ENCODE measurements at places on chromosomes 13 and 19. TPM values are rescaled to one million over a fixed set of nuclear protein-coding genes. Genes with fewer than 3 reads are reported as not detected.

The C3 gene
- 1,298 TPM for total RNA-seq

GRCh38 chr13:97506511-97506910 lies 72.5 kb downstream of the RAP2A start:
- DNase-seq: no peak

The ODAD3 gene
- not detected for total RNA-seq

DNA sequence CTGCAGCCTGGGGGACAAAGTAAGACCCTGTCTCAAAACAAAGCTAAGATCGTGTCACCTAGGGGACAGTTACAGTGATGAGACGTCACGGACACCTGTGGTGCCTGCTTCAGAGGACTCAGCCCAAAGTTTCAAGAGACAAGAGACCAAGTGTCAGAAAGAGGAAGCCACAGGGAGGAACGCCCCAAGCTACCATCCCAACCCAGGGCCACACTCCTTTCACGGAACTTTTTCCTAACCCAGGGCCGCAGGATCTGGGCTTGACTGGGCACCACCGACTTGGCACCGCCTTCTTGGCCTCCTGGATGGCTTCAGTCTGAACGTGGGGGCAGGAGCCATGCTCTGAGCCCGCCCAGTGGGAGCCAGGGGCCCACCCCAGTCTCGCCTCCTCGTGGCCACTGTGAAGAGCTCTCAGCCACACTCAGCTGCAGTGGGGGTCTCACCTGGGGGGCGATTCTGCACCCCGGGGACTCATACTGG lies 8.5 kb downstream of the MOB3A start:
- no peak for DNase-seq

The CERS1 gene
- total RNA-seq: 0.66 TPM

- no peak for DNase-seq
Observed at GRCh38 chr19:53912653-53913052, 3.6 kb downstream of the CACNG7 start.

DNA sequence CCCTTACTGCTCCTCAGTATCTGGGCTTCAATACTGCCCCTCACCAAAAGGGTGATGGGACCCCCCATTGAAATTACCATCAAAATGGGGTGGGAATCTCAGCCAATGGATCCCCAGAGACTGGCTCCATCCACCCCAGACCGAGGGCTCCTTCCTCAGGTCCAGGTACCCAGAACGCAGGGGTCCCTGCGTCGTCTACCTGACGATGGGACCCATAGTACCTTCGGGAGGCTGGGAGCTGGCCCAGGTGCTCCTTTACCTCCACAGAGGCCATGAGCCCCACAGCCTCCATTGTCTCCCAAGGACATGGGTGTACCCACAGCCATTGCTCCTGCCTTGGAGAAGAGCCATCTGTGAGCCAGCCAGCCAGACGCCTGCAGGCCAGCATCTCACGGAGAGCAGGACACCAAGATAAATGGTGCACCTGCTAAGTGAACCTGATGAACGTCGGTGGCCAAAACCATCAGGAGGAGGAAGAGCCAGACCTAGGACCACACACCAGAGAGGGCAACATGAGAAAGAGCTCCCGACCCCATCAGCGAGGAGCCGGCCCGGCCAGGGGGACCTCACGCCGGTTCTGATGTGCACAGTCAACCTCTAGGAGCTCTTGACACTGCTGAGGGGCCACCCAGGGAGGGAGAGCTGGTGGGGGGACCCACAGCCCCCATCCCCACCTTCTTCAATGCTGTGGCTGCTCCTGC lies 156.8 kb upstream of the SOX1 start:
- no peak for DNase-seq

DNA sequence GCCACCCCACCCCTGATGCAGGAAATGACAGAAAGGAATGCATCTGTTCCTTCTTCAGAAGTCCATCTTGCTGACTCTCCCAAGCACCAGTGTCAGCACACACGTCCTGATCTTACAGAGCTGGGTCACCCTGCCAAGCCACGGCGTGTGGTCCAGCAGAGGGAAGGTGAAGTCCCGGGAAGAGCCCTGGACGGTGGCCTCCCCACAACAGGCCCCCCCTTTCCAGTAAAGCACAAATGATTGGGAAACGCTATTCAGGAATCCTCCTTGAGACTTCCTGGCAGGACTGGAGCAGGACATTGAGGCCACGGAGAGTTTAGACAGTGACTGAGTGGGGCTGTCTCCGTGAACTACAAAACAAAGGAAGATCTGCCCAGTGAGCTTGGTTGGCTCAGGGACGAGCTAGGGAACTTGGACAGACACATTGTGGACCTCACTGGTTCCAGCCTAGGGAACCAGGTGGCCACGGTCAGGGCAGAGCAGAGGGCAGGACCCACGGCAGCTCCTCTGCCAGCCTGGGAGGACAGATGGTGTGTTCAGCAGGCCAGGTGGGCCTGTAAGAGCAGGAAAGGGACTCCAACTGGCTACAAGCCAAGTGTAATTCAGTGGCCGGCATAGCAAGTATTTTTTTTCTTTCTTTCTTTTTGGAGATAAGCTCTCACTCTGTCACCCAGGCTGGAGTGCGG lies 41.7 kb downstream of the ELL start:
- DNase-seq: no peak

DNA sequence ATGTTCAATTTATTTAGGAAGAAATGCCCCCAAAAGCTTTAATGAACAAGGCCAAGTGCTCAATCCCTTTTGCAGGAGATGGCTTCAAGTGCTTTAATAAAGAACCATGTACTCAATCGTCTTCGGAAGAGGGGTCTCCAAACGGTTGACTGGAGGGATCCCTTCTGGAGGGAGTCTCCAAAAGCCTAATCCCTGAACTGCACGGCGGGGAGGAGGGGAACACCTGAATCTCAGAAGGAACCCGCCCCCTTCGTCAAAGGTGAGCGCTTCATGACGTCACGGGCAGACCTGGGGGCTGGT lies 505 bp downstream of the PAF1 start:
- DNase-seq: peak; percentile 89

- no peak for DNase-seq
Observed at GRCh38 chr13:40233731-40234195, 432.7 kb downstream of the FOXO1 start.

DNA sequence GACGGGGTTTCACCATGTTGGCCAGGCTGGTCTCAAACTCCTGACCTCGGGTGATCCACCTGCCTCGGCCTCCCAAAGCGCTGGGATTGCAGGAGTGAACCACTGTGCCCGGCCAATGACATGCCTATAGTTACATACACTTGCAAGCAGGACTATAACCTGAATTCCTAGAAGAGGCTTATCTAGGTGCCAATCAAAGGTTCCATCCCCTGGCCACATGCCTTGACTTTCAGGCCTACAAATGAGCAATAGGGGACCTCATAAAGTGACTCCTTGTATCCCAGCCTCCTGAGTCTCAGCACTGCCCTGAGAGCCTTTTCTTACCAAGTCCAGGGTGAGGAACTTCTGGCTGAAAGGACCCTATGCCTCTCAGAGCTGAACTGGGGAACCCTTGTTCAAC lies 3.9 kb upstream of the LSM4 start:
- DNase-seq: no peak

GRCh38 chr19:49189259-49189658 lies 31.7 kb downstream of the TRPM4 start:
- DNase-seq: no peak

DNA sequence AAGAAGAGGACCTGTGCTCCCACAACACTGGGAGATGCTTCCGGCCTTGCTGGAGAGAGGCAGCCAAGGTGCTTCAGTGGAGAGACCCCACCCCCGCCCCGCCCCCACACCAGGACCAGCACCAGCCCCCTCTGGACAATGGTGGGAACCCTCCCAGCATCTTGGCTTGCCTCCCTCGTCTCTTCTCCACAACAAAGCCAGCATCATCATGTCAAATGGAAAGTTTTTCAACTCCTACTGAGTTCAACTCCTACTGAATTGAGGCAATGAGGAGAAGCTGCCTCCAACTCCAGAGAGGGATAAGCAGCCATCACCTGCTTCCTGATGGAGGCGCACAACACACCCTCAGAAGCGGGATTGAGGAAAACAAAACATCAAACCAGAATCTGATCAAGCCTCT lies 12.8 kb downstream of the DEDD2 start:
- DNase-seq: no peak

- DNase-seq: no peak
Observed at GRCh38 chr19:4090356-4091220, 23.9 kb upstream of the ZBTB7A start.

The BRD4 gene
- total RNA-seq: 37.5 TPM

The TNNT1 gene
- total RNA-seq: not detected

GRCh38 chr13:110625771-110626321 lies 10.5 kb downstream of the NAXD start:
- no peak for DNase-seq

The ZNF382 gene
- 13.0 TPM for total RNA-seq

- no peak for DNase-seq
Observed at GRCh38 chr19:7853770-7854128, 20.4 kb downstream of the PRR36 start.

DNA sequence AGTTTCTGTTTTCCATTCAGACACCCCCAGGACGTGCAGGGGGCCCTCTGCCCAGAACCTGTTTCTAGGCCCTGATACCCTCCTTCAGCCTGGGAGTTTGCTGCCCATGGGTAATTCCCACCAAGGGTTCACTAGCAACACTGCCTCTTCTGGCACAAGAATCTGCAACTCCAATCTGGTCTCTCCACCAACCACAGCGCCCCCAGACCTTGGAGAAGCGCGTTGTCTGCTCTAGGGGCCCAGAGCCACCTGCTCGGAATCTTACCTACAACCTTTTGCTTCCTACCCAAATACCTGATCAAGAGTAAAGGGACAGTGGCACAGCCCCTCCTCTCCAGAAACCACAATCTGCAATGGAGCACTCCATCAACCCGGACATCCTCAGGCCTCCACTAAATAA lies 763 bp downstream of the ZNF180 start:
- DNase-seq: no peak

The SH2D3A gene
- 18.4 TPM for total RNA-seq

GRCh38 chr19:18941628-18942354 lies 774 bp upstream of the HOMER3 start:
- no peak for DNase-seq

DNA sequence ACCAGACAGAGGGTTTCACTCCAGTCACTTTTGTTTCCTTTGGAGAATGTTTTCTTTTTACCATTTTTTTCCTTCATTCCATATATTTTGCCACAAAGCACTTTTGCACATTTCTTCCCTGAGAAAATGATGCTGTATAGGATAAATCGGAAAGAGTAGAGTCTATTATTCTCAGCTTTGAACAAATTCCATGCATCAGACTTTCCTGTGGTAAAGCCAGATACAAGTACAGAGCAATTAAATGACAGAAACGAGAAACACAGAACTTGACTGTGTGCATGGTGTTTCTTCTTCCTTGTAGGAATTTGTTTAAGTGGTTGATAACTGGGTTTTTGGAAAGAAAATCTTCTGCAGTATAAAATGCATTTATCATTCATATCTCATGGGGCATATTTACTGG lies 107.4 kb upstream of the CSNK1A1L start:
- no peak for DNase-seq

GRCh38 chr13:93270769-93271742 lies 44.4 kb downstream of the GPC6 start:
- no peak for DNase-seq

DNA sequence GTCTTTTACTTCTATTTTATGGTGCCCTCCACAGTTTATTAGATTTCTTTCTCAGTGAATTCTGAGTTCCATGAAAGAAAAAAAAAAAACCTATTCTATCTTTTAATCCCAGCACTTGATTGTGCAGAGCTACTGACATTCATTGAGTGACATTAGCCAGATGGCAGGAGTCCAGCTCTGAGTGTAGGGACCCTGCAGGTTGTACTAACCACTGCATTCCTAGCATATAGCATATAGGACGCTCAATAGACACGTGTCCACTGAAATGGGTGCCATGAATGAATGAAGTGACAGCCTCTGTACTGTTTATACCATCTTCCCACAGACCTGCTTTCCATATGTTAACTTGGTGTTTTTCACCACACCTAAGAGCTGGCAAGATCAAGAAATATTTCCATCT lies 206.3 kb downstream of the RAP2A start:
- DNase-seq: no peak

DNA sequence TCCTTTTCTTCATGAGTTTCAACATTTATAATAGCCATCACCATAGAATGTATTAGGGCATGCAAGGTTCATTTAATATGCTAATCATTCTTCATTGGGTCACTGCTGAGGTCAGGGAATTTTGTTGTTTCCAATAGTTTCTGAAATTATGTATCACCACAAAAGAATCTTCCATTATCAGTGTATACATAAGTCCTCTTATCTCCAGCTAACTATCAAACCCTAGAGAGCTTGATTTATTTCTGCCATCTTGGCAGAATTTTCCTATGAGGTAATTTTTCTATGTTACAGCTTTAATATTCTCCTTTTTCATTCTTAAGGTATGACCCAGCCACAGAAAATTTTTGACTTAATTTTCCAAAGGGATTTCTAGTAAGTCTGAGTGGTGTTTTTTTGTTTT lies 415.0 kb upstream of the SLITRK1 start:
- DNase-seq: no peak

The LRRC63 gene
- total RNA-seq: 0.16 TPM

DNA sequence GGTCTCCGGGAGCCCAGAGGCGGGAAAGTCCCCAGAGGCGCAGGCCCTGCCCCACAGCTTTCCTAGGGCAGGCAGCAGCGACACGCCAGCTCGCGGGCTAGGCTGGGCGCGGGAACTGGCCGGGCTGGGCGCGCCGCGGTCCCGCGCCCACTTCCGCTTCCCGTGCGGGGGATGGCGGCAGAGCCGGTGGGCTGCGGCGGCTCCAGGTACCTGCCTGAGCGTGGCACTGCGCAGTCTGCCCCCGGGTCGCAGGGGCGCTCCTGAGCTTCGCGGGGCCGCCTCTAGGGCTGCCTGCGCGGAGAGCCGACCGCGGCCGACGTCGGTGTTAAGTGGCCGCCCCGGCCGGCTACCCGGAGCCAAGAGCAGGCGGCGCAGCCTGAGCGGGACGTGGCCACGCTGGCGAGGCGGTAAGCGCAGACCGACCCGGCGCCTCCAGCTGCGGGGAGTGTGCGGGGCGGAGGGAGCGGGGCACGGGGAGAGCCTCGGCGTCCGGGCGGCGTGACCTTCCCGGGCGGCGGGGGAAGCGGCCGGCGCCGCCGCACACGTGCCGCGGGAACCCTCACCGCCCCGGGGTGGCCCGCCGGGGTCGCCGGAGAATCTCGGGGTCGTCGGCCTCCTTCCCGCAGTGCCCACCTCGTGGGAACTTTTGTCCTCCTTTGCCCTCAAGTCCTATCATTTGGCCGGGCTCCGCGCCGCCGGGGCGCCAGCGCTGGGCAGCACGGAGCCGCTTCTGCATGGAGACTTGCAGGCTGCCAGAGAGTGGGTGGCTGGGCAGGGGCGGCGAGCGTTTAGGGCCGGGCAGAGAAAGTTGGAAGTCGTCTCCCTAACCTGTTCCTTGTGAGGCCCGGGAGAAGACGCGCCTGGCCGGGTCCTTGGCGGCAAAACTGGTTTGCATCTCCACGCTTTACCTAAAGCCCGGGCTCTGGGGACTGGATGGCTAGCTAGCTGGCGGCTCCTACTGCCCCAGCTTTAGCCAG lies 31.4 kb upstream of the MPHOSPH8 start:
- no peak for DNase-seq
